Astrocyte (in vitro differentiated cells and primary cell): ENCODE measurements at places on chromosomes 1 and 21. TPM values are rescaled to one million over a fixed set of nuclear protein-coding genes. Genes with fewer than 3 reads are reported as not detected.

GRCh38 chr1:74766579-74766978 lies 33.6 kb downstream of the TYW3 start:
- no peak for DNase-seq

PDC gene
- total RNA-seq, result not detected in 2 replicates

GRCh38 chr1:175765293-175765692 lies 21.9 kb upstream of the TNR start:
- DNase-seq, result no peak

- no peak for DNase-seq
Observed at GRCh38 chr1:156550346-156550745, 22.0 kb downstream of the IQGAP3 start.

DNA sequence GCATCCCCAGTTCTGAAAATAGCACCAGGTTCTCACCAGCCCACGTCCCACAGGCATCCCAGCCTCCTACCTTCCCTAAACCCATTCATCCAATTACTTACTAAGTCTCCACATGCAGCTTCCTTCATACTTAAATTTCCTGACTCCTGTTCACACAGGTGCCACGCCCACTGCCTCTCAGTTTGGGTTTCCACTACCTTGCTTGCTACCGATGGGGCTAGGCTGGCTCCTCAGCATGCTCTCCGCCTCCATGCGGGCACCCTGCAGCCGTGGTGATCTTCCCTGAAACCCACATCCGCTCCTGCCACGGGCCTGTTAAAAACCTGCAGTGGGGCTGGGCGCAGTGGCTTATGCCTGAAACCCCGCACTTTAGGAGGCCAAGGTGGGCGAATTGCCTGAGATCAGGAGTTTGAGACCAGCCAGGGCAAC lies 70.4 kb upstream of the ANGPTL1 start:
- no peak for DNase-seq

DNA sequence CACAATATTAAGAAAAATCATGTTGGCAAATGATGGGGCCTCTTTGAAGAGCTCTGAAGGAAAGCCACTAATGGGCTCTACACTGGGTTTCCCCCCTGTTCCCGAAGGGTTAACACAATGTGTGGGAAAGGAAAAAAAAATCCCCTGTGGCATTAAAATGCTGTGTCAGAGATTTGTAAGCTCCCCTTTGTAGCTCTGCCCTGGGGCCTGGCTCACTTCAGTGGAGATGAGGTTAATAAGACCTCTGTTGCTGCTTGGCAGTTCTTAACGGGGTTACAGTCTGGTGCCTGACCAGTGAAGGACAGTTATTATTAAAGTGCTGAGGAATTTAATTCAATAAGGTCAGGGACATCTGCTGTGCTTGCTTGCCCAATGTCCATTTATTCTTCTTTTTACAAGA lies 129.7 kb upstream of the UBE2U start:
- no peak for DNase-seq

DNA sequence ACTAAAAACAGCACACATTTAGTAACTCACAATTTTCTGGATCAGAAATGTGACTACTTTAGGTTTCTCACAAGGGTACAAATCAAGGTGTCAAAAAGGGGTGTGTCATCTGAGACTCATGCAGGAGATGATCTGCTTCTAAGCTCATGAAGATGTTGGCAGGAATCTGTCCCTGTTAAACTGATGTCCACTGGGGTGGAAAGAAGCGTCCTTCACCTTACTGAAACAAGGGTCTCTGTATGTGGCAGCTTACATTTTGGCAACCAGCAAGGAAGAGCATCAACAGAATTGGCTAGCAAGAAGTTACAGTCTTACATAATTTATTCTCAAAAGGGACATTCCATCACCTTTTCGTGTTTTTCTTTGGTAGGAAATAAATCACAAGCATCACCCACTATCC lies 1223.8 kb downstream of the AMY1C start:
- DNase-seq, result no peak

BRDT gene
- not detected in 2 replicates for total RNA-seq

ERRFI1 gene
- 81.5 and 119 TPM in 2 replicates for total RNA-seq

DNA sequence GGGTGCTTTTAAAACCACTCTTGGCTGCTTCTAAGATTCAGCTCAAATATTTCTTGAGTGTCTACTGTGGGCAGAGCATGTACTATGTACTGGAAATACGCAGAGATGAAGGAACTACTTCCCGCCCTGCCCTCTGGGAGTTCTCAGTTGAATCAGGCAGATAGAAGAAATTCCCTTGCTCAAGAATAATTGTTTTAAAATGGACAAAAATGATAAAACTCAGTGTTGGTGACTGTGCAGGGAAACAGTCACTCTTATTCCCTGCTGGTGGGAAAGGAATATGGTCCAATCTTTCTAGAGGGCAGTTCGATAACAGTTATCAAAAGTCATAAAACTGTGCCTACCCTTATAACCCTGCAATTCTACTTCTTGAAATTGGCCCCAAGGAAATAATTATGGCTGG lies 16.9 kb upstream of the GRHL3 start:
- DNase-seq, result no peak

OR10K1 gene
- total RNA-seq, result not detected in 2 replicates

GRCh38 chr1:112075566-112075965 lies 86.1 kb upstream of the KCND3 start:
- DNase-seq, result no peak

LCE2A gene
- total RNA-seq, result not detected in 2 replicates

- peak; percentile 53 for DNase-seq
Observed at GRCh38 chr1:207404849-207405525, 49.1 kb upstream of the CR2 start.

HHAT gene
- 11.4 and 12.0 TPM in 2 replicates for total RNA-seq

DNA sequence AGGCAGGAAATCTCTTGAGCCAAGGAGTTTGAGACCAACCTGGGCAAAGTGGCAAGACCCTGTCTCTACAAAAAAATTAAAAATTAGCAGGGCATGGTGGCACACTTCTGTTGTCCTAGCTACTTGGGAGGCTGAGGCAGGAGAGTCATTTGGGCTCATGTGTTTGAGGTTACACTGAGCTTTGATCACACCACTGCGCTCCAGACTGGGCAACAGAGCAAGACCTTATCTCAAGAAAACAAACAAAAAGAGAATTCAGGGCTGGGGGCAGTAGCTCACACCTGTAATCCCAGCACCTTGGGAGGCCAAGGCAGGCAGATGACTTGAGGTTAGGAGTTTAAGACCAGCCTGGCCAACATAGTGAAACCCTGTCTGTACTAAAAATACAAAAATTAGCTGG lies 17.8 kb upstream of the SLC16A1 start:
- DNase-seq, result no peak

DNA sequence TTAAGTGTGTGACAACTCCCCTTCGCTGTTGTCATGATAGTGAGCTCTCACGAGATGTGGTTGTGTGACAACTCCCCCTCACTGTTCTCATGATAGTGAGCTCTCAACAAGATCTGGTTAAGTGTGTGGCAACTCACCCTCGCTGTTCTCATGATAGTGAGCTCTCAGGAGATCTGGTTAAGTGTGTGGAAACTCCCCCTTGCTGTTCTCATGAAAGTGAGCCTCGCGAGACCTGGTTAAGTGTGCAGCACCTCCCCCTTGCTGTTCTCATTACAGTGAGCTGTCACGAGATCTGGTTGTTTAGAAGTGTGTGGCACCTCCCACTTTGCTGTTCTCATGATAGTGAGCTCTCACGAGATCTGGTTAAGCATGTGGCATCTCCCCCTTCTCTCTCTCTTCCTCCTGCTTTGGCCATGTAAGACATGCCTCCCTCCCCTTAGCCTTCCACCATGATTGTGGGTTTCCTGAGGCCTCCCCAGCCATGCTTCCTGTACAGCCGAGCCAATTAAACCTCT lies 25.1 kb upstream of the LSS start:
- no peak for DNase-seq

OR10Z1 gene
- not detected in 2 replicates for total RNA-seq

- no peak for DNase-seq
Observed at GRCh38 chr1:236235116-236235515, 46.6 kb downstream of the ERO1B start.

DNA sequence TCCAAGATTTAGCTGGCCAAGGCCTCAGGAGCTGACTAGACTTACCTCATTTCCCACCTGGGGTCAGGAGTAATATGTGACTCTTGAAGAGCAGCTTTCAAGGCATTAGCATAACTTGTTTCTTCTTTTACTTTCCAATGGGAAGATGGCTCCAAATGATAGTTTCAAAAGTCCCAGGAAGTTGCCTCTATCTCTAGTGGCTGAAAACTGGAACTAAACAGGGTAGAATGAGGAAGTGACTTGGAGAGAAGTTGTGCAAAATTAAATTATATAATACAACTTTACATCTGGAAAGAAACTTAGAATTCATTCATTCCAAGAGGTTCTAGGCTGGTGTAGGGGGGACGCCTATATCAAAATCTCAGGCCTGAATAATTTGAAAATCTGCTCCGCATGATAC lies 250.1 kb upstream of the FMN2 start:
- no peak for DNase-seq

ADCY10 gene
- 0.07 and 0.27 TPM in 2 replicates for total RNA-seq

GRCh38 chr1:178723546-178723945 lies 1.5 kb upstream of the RALGPS2 start:
- no peak for DNase-seq

DNA sequence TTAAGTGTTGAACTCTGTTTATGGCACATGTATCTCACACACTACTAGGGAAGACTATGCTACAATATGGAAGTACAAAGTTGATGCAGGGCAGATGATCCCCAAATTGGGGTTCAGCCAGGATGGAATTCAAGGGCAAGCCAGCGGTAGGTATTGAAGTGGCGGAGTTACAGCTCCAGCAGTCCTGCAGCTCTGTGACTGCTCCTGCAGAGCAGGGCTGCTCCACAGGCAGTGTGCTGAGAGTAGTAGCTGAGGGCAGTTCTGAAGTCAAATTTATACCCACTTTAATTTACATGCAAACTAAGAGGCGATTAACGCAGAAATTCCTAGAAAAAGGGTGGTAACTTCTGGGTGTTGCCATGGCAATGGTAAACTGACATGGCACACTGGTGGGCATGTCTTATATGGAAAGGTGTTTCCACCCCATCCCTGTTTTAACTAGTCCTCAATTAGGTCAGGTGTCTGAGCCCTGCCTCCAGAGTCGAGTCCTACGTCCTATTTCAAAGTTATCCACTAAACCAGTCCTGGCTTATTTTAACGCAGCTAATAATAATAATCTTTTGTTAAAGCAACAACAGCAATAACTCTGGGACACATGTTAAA lies 20.6 kb upstream of the CENPF start:
- no peak for DNase-seq

DNA sequence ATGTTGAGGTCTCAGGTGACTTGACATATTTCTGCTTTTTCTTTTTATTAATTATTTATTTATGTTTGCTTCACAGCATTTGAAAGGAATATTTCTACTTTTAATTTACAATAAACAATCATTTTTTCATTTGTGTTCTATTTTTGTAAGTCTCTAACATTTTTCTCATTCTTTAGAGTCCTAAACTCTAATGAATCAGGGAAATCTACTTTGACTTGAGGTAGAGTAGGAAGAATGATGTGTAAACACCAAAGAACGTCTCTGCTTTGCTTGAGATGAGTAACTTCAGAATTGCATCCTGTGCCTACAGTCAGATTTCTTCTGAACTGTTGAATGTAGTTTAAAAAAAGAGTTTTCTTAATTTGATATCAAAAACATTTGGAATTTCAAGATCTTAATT lies 65.2 kb downstream of the CNST start:
- DNase-seq, result peak; percentile 73

- DNase-seq, result no peak
Observed at GRCh38 chr1:30120245-30121000, 603.0 kb downstream of the MATN1 start.

XCL1 gene
- not detected in 2 replicates for total RNA-seq

- peak; percentile 18 for DNase-seq
Observed at GRCh38 chr1:208243527-208243966, 637 bp downstream of the PLXNA2 start.

- DNase-seq, result peak; percentile 98
Observed at GRCh38 chr21:29656504-29657239, 283.1 kb downstream of the GRIK1 start.

DNA sequence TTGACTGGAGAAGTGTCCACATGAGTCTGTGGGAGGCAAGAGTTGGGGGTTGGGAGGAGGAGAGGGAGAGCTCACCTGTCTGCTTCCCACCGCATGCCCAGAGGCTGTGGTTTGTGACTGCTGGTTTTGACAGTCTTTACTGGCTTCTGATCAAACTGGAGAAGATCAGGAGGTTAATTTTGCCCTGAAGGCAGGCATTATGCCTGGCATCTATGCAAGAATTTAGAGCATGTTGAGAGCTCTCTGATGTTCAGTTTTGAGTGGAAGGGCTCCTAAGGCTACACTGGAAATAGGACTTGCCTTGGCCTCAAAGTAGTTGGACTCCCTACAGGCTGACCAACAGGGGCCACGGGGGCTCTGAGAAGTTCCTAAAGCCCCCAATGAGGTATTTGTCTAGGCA lies 101.6 kb downstream of the TLR5 start:
- DNase-seq, result no peak

HAPLN2 gene
- not detected in 2 replicates for total RNA-seq

GRCh38 chr21:34935452-34935851 lies 113.7 kb downstream of the RUNX1 start:
- DNase-seq, result no peak

DNA sequence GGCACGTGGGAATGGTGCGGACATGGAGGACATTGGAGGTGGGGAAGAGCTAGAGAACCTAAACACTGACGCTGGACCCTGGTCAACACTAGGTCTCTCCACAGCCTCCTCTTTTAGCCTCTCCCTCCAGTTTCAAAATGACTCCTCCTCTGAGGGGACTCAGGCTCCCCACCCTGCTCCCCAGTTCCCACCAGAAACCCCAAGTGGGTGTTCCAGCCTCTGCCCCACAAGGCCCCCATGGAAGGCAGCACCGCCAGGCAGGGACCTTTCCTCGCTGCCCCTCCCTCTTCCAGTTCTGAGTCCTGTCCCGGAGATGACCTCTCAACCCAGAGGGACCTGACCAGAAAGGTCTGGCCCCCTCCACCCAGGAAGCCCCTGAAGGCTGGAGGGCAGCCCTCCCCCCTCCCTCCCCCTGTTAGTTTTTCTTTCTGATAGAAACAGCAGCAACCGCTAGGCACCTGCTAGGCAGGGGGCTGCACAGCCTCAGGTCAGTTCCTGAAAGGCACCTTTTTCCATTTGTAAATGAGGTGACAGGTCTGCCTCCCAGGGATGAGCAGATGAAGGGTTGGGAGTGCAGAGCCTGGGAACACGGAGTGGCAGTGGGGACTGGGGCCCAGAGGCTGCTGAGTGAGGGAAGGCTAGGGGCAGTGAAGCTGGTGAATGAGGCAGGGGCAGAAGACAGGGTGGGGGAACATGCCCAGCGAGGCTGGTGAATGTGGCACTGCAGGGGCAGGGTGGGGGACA lies 9.3 kb upstream of the ITGB2 start:
- no peak for DNase-seq

DNA sequence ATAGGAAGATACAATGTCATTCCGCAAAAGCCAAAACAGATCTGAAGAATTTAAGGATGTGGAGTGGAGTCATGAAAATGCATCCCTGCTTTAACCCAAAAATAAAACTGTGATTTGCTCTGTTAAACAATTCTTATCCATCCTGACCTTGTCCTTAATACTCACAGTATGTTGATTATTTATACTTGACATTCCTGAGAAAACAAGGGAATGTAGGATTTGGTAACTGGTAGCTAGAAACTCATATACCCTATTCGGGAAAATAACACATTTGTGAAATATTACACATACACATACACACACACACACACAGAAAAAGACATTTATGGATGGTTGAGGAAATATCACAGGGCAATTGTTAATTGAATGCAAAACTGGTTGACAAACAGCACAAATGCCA lies 80.2 kb downstream of the FMN2 start:
- DNase-seq, result no peak

IPO13 gene
- total RNA-seq, result 31.0 and 36.1 TPM in 2 replicates

- no peak for DNase-seq
Observed at GRCh38 chr1:62437273-62437940, 558 bp downstream of the USP1 start.

- DNase-seq, result peak; percentile 78
Observed at GRCh38 chr1:27568300-27569087, 35.5 kb downstream of the AHDC1 start.

S100A7 gene
- not detected in 2 replicates for total RNA-seq
